Epithelial cell of prostate (primary cell): ENCODE measurements at places on chromosomes 11 and 22.

DNA sequence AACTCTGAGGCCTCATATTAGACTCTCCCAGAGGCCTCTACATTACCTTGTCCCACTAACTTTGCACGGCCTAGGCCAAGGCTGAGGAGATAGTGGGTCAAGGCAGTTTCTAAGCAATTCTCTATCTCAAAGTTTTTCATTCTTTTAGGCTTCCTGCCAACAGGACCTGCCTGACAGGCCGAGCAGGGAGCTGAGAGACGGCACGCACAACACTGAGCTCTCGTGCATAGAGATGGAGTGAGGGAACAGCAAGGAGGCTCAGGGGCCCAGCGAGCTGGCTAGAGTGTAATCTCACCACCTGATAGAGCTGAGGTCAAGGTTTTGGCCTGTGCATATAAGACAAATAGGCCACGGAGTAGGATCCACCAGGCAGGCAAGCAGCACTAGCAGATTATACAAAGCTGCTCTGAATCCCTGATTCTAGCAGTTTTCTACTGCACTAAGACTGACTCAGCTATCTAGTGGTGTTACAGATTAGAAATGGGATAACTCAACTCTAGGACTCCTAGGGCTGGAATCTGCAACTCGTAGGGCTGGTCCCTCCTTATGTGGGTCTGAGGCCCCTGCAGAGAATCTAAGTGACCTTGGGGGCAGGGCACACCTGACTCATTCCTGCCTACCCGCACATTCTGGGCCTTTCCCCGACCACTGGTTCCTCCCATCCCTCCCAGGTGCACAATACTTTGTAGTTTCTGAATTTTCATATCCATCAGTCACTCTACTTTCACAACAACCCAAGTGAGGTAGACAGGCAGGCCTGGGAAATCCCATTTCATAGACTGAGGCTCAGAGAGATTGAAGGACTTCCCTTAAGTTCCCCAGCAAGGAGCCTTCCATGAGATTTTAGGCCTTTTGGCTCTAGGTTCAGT, 1.7 kb downstream of the CYB5R2 start:
- DNase-seq: no peak

- DNase-seq: no peak
These were observed 27.2 kb downstream of the SIK2 start for GRCh38 chr11:111629499-111629898.

DNA sequence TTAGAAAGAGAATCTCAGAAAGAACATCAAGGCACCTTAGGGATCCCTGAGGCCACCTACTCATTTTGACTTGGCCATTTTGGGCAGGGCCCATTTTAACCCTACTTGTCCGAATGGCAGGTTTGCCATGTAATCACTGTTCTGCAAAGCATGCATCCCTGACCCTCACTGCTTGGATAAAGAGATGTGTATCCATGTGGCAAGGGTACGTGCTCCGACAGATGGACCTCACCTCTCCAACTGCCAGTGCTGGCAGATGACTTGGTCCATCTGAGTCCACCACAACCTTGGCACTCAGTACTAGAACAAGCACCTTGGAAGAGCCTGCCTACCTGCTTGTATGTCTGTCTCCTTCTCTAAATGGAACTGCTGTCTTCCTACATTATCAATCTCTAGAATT, 139.4 kb downstream of the SPATA19 start:
- DNase-seq: no peak

DNA sequence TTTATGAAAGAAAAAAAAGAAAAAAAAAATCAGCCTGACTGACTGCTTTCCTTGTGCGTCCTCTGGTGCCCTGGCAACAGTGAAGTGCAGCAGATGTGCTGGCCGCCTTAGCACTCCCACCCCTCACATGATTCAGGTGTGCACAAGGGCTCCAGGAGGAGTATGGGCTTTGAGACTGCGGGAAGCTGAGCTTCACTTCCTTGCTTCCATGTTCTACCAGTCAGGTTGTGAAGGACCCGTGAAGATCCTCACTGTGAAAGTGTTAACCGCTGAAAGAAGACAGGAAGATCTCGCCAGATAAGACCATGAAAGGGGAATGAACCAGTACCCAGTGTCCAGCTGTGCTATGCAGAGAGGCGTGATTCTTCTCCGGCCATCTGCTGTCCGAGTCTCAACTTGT, 48.2 kb downstream of the HIRA start:
- no peak for DNase-seq

DNA sequence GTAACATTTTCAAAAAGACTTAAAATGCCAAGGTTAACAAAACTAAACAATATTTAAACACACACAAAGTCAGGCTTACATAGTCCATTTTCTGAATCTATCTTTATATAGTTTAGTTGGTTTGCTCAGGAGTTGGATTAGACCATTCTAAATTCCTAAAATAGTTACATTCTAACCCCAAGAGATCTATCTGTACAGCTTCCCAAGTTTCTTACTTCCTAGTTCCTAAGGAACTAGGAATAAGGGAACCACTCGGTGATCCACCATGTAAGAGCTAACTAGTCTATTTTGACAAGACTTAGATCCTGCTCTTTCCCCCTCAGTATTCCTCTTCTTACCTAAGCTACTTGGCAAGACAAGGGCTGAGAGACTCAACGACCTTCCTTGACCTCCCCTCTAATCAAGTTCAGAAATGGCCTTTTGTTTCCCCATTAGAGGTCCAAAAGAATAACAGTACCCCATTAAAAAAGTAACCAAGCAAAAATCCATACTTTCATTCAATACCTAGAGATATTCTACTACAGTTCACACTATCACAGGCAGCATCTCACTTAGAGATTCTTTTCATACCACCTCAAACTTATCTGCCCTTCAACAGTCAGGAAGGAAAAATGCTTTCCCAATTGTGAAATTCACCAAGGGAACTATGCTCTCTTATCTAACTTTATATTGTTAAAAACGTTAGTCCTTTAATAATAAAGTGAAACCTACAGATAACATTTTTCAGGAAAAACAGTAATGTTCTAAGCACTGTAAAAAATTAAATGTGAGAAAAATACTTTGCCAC, 253.1 kb downstream of the TTC28 start:
- no peak for DNase-seq

DNA sequence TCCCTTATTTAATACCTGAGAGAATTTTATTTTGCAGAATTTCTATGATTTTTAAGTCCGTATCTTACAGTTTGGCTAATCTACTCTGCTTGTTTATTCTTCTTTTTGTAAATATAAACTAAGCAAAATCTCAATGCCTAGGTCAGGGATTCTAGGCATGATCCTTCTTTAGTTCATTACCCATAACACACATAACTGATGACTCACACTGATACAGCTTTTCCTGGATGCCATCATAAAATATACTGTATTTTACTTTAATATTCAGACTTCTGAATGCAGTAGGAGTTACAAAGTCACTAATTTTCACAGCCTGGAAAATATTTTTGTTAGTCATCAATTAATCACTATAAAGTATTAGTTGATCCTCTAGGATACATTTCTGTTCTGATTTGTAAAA, 898.2 kb upstream of the RAG2 start:
- DNase-seq: no peak

DNA sequence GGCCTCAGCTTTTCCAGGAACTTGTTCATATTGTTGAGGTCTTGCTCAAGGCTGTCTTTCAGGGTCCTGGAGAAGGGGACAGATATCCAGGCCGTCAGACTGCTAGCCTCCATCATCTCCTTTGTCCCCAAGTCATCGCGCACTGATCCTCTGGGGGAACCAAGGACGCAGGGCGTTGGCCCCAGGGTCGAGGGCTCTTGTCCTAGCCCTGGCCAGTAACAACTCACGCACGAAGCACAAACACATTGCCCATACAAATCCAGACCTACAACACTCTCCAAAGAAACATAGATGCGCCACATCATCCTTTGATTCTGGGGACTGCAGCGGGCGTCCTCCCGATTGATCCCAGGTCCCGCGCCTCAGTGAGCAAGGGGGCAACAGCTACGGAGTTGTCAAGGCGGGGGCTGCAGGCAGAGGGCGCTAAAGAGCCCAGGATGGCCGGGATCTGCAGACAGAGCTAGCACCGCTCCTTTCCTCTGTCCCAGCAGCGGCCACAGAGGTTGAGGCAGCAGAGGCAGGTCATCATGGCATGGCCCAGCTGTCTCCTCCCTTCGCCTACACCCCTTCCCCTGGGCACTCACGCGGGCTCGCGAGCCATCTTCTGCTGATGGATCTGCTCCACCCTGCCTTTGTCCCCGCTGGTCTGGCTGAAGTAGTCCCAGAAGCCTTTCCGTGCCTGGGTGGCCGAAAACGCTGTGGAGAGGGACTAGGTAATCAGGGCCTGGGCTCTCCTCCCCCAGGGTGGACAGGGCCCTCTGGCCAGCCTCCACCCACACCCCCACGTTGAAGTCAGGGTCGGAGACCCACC, 472 bp downstream of the APOA5 start:
- no peak for DNase-seq
